ENCODE measurements at places on chromosomes 5 and 9. TPM values are rescaled to one million over a fixed set of nuclear protein-coding genes. Genes with fewer than 3 reads are reported as not detected.

GRCh38 chr9:5764130-5764868 lies 68.6 kb downstream of the ERMP1 start:
- no peak for DNase-seq

CRB2 gene
- 0.47 TPM for total RNA-seq

NEUROG1 gene
- not detected for total RNA-seq

DNA sequence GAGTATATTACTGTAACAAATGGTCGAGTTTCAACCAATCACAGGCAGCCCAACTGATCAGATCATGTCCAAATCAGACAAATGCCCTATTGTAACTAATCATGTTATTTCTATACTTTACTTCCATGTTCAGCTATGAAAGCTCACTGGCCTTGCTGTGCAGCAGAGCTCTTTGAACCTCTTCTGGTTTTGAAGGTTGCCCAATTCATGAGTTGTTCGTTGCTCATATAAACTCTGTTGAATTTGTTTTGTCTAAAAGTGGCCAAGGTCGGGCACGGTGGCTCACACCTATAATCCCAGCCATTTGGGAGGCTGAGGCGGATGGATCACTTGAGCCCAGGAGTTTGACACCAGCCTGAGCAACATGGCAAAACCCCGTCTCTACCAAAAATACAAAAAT lies 21.6 kb downstream of the PDE6A start:
- DNase-seq, result no peak

GRCh38 chr9:128881884-128882676 lies at the start of the genes KYAT1 and LRRC8A:
Gene KYAT1, minus strand, starts transcription at chr9:128881950. Its CDS starts 36,545 bp downstream, at chr9:128845405.
Gene LRRC8A, plus strand, starts transcription at chr9:128882133. Its CDS starts 25,032 bp downstream, at chr9:128907165.
- peak; percentile 99 for DNase-seq

- no peak for DNase-seq
These were observed 234.7 kb downstream of the SGCD start for GRCh38 chr5:156561651-156562050.

DNA sequence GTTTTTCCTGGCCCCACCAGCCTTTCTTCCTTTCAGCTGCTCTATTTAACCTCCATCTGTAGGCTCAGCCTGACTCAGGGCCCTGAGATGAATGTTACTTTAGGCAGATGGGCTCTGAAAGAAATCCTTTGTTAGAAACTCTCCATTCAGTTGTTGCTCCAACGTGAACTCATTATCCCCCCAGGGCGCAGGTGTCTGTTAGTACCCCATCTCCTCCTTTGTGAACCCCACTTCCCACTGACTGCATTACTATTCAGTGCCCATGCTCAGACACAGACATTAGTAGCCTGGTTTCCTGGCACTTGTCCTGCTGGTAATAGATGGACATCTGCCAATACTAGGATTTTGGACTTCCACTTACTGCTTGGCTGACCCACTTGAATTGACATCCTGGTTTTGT lies 1271.6 kb downstream of the PTPRD start:
- no peak for DNase-seq

C7 gene
- total RNA-seq, result 22.3 TPM

DNA sequence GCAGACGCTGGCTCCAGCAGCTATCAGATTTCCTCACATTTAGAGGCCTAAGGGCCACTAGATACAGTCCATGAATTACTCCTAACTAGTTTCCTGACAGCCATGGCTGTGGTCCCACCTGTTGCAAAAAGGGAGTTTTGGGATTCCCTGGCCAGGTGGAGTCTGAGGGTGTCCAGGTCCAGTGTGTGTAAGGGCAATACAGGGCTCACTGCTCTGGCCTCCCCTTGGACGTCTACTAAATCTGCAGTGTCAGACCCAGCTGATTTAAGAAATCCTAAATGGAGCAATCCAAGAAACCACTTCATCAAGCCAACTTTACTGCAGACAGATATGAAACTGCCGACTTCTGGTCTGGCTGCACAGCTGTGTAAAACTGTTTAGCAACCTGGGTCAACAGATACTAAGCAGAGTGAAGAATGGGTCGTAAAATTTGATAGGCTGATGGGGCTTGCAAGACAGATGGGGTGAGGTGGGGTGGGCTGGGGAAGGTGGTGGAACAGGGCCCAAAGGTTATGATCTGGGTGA lies 116.4 kb downstream of the GADD45G start:
- no peak for DNase-seq

DNA sequence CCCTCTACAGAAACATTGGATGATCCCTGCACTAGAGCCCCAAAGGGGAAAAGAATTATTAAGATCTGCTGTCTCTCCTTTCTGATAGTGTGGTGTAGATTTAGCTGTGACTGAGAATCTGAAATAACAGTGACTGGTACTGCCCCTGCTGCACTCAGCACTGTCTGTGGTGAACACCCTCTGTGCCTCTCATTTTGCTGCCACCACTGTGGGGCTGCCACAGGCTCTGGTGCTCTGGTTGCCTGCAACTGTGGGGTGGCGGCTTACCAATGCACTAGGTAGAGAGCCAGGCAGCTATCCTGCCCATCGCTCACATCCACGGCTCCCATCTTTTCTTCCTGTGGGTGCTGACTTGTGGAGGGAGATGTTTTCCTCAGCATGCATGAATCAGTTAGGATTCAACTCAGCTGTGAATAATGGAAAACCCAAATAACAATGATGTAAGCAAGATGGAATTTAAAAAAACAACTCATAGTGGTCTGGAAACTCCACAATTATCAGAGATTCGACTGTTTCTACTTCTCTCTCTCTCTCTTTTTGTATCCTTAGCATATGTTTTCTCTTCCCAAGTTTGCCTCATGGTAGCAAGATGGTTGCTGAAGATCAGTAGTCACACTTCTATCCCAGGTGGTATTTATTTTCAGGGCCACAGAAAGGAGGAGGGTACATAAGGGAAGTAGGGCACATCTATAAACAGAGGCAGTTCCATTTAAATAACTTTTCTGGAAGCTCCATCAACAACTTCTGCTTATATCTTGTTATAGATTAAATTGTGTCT lies 99.8 kb upstream of the DAP start:
- no peak for DNase-seq

DNA sequence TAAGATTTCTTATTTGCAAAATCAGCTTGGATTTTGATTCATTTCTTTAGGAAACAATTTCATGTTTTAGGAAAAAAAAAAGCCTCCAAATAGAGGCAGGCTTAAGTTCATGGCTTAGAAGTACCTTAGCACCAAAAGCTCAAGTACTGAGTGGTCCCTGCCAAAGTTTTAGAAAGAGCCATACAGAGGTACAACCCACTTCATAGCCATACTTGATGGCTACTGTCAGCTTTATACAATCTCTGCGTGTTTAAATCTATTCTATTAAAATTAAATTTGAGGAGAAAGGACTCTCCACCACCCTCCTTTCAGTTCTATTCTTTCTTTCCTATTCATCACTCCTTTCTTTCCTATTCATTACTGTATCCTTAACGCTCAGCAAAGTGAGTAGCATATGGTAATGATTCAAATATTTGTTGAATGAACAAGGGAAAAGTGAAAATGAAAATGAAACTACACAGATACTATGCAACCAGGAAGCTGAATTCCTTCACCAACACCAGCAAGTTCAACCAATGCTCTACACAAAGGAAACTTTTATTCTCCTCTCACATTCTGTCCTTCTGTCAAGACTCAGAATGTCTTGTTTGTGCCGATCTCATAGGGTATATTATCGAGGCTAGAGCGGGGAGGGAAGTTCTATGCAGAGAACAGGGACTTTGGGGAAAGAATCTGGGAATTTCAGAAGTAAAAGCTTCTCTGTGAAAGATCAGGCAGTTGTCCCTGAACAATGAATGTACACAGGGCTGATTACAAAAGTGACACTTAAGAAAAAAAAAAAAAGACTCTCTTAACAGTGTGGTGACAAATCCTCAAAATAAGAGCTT lies 138.6 kb upstream of the SPEF2 start:
- no peak for DNase-seq

NTMT1 gene
- total RNA-seq, result 87.1 TPM

DNA sequence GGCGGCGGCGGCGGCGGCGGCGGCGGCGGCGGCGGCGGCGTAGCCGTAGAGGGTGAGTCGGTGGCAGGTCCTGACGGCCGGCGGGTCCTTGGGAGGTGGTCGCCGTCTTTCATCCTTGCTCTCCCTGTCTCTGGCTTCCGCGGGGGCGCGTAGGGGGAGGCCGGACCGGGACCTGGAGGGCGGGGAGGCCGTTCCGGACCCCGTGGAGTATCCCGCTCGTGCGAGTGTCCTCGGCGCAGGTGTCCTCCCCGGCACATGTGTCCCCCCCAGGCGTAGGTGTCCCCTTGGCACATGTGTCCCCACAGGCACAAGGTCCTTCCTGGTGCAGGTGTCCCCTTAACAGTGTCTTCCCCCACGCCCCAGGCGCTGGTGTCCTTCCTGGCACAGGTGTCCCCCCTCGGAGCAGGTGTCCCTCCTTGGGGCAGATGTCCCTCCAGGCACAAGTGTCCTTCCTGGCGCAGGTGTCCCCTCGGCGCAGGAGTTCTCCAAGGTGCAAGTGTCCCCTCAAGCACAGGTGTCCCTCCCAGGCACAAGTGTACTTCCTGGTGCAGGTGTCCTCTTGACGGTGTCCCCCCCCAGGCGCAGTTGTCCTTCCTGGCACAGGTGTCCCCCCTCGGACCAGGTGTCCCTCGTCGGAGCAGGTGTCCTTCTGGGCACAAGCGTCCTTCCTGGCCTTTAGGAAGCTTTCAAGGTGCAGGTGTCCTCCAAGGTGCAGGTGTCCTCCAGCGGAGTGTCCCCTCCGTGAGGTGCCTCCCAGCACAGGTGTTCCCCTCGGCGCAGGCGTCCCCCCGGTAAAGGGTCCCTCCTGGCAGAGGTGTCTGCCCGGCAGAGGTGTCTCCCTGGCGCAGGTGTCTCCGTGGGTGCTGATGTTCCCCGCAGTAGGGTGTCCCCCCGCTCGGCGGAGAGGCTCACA lies 519 bp downstream of the EXOC3 start:
- peak; percentile 23 for DNase-seq

- no peak for DNase-seq
These were observed 1.1 kb downstream of the CYFIP2 start for GRCh38 chr5:157267025-157267424.

IL5 gene
- total RNA-seq, result not detected

DNA sequence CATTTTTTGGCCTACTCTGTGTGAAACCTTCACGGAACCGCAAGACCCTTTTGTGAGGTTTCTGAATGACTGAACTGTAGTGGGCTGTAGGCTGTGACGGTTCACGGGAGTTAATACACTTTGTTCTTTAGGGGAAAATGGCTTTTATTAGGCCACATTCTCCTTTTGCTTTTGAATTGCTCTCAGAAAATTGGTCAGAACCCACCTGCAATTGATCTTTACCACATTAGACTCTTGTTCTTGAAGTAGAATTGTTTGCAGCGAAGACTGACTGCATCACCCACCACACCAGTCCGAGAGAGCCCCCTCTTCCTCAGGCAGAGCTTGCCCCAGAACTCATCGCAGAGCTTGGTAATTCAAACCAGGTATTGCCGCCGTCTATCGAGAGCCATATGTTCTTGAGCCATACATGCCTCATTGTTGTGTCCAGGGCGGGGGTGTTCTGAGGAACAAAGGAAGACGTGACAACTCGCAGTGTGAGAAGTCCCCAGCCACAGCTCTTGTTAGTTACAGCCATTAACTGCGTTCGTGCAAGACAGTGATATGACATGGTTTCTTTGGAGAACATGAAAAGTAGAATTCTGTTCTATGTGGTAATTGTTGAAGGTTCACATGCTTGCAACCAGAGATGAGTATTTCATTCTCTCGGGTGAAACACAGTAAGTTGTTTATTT lies 166.4 kb upstream of the OTULINL start:
- DNase-seq, result no peak

DNA sequence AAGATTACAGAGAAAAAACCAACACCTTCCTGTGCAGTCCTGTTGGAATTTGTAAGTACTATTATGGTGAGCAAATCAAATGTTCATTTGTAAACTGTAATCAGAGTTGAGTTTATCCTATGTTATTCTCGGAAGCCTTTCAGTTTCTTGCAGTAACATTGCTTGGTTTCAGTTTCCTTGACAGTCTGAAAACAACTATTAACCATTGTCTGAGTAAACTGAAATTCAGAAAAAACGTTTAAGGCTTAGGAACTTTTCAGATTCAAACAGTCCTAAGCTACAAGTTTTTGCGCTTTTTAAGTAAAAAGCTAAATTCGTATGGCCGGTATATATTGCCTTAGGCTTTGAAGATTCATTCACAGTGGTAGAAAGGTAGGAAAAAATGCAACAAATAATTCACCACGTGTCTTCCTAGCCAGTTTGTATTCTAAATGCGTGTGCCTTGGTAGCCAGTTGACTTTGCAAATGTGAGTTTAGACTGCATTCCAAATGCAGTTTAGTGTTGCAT lies 2.5 kb downstream of the GPBP1 start:
- DNase-seq, result no peak

PCDHGB1 gene
- 7.6 TPM for total RNA-seq
